ENCODE measurements at places on chromosomes 1 and 21.
A peak's percentile ranks its signal among the peaks of the same experiment; 100 is the strongest.

- DNase-seq, result no peak
Observed at GRCh38 chr1:10431070-10431730, 967 bp downstream of the CENPS start.

DNA sequence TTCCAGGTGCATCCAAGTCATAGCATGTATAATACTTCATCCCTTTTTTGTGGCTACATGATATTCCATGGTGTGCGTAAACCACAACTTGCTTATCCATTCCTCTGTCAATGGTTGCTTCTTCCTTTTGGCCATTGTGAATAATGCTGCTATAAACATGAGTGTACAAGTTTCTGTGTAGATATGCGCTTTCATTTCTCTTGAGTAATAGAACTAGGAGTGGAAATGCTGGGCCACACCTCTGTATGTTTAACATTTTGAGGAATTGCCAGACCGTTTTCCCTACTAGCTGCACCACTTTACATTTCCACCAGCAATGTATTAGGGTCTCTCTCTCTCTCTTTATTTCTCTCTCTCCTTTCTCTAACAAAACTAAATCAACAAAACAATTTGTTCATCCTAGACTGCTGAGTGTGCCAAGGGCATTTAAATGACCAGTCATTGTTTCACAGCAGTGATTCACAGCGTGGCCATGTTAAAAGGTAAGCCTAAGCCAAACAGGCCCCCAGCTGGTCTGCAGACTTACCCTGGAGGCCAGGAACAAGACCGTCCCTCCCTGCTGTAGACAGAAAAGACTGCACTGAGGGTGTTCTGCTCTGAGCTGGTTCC, 53.2 kb upstream of the LYST start:
- DNase-seq, result no peak

- no peak for DNase-seq
Observed at GRCh38 chr1:15188678-15189077, 35.1 kb downstream of the TMEM51 start.

DNA sequence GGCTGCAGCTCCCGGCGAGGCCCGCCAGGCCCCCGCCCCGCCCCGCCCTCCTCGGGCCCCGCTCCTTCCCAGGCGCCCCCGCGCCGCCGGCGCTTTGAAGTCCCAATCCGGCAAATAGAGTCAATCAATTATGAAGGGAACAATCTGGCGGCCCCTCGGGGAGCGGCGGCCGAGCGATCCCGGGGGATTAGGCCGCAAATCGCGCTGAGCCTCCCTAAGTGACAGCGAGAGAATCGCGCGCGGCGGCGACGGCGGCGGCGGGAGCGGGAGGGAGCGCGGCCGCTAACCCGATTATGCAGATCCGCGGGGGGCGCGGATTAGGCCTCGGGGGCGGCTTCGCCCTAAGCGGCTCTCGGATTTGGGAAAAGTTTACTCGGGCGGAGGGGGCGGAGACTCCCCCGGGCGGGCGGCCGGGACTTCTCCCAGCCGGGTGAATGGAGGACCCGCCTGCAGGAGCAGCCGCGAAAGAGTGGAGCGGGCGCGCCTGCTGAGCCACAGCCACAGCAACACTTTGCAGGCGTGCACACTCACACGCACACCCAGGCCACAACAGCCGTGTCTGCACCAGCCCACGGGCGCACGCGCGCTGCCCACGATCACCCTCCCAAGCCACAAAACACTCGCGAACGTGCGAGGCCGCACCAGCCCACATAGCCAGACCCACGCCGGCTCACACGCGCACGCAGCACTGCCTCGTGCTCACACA, 23.0 kb upstream of the DMBX1 start:
- DNase-seq, result peak; percentile 22

DNA sequence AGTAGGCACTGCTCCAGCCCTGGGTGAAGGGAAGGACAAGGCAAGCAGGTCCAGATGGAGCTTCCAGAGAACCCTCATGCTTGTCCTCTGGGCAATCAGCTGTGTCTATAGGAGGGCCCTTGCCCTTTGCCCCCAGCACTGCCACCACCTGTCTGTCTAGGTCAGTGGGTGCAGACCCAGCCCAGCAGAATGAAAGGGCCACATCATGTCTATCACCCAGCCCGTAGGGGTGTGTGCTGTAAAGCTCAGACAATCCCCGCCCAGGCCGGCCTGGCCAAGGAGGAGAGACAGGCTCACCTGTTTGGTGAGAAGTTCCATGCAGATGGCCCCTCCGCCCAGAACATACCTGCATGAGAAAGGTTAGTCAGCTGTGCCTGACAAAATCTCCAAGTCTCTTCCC, 7.0 kb downstream of the UBE2Q1 start:
- DNase-seq, result no peak

DNA sequence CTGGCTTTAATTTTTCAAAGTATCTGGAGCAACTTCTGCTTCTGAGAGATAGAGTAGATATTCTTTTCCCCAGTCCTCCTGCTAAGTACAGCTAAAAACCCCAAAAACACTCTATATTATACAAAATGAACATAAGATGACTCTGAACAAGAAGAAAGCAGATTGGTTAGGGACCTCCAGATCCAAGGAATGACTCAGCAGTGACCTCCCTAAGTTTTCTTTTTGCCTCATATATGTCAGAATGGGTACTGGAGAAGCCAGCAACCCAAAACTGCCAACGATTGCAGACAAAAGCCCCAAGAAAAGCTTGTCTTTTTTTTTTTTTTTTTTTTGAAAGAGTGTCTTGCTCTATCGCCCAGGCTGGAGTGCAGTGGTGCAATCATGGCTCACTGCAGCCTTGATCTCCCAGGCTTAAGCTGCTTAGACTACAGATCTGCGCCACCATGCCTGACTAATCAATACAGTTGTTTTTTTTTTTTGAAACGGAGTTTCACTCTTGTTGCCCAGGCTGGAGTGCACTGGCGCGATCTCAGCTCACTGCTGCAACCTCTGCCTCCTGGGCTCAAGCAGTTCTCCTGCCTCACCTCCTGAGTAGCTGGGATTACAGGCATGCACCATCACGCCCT, 22.7 kb downstream of the NDUFS5 start:
- DNase-seq, result no peak

DNA sequence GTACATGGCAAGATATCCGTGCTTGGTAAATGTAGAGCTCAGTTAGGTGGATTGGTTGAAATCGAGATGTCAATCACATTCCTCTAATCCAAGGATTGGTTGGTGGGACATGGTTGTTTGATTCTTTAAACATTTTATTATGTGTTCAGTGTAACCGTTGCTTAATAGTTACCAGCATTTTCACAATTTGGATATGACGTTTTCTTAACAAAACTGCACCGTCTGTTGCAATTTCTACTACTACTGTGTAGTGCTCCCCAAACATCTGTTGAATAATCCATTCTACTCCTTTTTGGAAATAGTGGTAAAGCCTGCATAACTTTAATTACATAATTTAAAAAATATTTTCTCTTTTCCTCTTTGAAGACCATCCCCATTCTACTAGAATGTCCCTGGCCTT, 16.3 kb downstream of the OR2B11 start:
- no peak for DNase-seq

DNA sequence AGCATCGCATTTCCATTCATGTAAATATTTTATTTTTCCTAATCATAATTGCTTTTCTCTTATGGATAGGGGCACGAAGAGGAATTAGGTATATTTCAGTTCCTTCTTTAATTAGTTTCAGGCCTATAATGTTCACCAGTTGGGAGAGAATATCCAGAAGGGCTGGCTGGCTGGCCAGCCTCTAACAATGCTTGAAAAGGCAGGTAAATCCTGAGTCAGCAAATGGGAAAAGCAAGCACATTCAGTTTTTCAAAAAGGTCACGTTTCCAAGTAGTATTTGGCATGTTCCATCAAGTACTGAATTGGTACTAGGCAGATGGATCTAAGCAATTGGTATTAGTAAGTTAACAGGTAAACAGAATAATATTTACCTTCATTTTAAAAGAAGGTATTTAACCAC, 8.0 kb downstream of the RAB29 start:
- no peak for DNase-seq

- no peak for DNase-seq
Observed at GRCh38 chr1:4561205-4561604, 93.2 kb upstream of the AJAP1 start.

- DNase-seq, result no peak
Observed at GRCh38 chr1:227781314-227781930, 34.1 kb upstream of the PRSS38 start.

GRCh38 chr1:177952691-177953090, 17.2 kb downstream of the SEC16B start:
- DNase-seq, result no peak

GRCh38 chr1:209741889-209742288, 14.0 kb upstream of the TRAF3IP3 start:
- no peak for DNase-seq

DNA sequence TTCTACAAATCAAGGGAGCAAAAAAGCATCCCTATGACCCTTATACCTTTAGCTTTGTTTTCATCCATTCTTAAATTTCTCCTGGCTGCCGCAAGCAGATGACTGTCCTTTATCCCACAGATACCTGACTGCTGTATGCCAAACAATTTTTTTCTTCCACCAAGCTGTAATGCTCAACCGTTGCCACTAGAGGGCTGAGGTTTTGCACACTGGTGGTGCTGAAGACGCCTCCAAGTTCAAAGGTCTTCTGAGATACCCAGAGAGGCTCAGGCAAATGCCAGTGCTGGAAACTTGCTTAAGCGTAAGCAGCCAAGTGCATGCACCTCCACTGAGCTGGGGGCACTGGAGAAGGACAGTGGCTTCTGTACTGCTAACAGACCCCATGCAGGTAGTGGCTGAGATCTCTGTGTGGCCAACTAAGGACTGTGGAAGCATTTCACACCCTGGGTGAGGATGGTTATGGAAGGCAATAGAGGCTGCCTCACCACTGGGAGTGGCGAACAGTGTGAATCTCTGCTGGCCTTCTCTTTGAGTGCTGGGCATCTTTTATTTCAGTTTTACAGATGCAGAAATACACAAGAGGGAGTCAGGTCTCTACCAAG, 28.5 kb downstream of the CNIH3 start:
- DNase-seq, result peak; percentile 13

- no peak for DNase-seq
Observed at GRCh38 chr1:239268007-239268406, 118.4 kb upstream of the CHRM3 start.

DNA sequence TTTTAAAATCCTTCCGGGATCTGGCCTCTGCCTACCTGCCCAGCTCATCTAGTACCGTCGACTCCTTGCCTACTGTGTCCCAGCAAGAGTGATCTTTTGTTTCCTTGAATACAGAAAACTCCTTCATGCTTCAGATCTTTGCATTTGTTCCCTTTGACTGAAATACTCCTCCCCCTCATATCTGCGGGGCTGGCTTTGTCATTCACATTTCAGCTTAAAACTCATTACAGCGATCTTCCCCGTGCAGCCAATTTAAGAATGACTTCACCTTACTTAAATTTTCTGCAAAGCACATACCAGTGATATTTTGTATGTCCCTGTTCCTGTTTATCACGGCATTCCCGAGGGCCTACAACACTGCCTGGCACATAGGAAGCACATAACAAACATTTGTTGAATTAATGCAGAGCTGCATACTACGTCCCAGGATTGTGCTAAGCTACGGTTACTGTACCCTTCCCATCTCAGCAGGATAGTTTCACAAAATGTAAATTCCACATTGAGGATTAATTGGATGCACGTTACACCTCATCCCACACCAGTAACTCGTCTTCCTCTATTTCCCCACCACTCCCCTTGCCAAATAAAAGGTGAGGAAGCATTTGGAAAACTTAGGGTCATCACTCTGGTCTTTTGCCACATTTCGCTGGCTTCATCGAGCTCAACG, 837 bp upstream of the DESI2 start:
- no peak for DNase-seq

DNA sequence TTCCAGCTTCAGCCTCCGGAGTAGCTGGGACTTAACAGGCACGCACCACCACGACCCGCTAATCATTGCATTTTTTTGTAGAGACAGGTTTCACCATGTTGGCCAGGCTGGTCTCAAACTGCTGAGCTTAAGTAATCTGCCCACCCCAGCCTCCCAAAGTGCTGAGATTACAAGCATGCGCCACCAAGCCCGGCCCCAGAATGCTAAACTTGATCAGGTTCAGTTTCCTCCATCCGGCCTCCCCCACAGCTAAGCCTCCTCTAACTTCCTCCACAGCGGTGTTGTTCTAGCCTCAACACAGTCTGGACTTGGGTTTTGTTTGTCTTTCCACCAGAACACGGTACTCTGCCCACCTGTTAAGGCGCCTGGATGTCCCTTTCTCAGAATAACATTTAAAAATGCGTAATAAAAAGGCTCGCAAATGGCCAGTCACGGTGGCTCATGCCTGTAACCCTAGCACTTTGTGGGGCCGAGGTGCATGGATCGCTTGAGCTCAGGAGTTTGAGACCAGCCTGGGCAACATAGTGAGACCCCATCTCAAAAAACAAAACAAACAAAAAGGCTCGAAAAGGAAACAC, 2.4 kb downstream of the PARP1 start:
- no peak for DNase-seq

GRCh38 chr1:94989398-94989797, 62.5 kb upstream of the CNN3 start:
- no peak for DNase-seq

- no peak for DNase-seq
Observed at GRCh38 chr21:25563361-25564116, 43.7 kb downstream of the MRPL39 start.

DNA sequence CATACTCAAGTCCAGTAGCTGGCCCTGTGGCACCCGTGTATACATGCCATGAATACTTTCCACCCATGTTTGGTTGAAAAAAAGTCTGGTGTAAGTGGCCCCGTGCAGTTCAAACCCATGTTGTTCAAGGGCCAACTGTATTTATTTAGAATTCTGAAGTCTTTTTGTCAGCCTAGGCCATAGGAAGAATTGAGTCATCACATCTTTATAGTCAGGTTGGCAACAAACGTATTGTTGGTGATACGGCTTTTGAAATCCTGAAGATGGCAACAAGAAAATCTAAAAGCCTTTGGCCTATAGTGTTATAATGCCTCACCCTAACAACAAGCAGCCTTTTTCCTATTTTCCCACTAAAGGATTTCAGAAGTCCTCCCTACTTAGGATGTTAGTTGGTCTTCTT, 363.6 kb downstream of the PLPP3 start:
- no peak for DNase-seq

DNA sequence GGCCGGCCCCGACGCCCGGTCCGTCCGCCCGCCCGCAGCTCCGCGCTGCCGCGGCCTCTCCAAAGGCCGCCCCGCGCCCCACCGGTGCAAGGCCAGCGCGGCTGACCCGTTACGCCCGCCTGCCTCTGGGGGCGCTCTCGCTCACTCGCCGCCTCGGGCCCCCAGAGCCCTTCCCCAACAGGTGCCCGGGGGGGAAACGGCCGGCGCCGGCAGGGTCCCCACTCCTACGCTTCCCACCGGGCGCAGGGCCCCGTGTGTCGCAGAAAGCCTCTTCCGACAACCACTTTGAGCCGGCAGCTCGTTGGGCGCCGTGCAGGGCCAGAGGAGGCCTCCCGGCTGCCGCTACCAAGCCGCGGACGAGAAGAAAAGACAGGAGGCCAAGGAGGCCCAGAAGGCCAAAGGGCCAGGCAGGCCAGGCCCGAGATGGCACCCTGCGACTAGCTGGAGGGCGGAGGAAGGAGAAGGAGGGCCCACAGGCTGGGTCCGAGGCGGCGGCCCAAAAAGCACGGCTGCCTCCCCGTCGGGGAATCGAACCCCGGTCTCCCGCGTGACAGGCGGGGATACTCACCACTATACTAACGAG, 64.9 kb upstream of the FCGR2A start:
- DNase-seq, result peak; percentile 37

GRCh38 chr1:181849071-181849470, 212.4 kb downstream of the ZNF648 start:
- DNase-seq, result no peak

GRCh38 chr1:24226749-24227148, 39.7 kb upstream of the IFNLR1 start:
- no peak for DNase-seq

- no peak for DNase-seq
Observed at GRCh38 chr1:94793296-94793656, 26.9 kb upstream of the SLC44A3 start.

- DNase-seq, result peak; percentile 47
Observed at GRCh38 chr1:15918962-15919715, 56.8 kb downstream of the ZBTB17 start.

Data from stimulated activated CD4-positive, alpha-beta T cell treated with anti-CD3 and anti-CD28 coated beads, TNF-alpha, amount 100 ng/mL, for 24 hours (primary cell).